SW 1271 (cell line): ENCODE measurements at places on chromosomes 2 and 18.

GRCh38 chr2:231955758-231956472 lies 5.6 kb upstream of the DIS3L2 start:
- DNase-seq = no peak

- no peak for DNase-seq
Measured at GRCh38 chr18:57544936-57545660, 41.4 kb downstream of the FECH start.

DNA sequence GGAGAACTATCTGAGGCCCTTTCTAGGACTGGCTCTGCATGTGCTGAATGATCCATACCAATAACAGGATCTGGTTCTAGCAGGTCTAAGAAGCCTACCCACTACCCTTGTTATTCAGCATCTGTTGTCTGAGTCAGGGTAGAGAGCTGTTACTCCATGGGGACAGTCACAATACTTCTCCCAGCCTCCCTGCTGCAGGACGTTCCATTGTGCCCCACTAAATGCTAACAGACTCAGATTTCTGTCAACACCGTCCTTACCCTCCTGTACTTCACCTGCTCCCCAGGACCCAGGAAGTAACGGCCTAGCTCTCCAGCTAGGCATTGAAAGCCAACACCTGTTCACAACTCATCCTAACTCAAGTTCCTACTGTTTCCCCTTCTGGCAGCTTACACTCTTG lies 719.7 kb upstream of the ID2 start:
- DNase-seq = no peak

DNA sequence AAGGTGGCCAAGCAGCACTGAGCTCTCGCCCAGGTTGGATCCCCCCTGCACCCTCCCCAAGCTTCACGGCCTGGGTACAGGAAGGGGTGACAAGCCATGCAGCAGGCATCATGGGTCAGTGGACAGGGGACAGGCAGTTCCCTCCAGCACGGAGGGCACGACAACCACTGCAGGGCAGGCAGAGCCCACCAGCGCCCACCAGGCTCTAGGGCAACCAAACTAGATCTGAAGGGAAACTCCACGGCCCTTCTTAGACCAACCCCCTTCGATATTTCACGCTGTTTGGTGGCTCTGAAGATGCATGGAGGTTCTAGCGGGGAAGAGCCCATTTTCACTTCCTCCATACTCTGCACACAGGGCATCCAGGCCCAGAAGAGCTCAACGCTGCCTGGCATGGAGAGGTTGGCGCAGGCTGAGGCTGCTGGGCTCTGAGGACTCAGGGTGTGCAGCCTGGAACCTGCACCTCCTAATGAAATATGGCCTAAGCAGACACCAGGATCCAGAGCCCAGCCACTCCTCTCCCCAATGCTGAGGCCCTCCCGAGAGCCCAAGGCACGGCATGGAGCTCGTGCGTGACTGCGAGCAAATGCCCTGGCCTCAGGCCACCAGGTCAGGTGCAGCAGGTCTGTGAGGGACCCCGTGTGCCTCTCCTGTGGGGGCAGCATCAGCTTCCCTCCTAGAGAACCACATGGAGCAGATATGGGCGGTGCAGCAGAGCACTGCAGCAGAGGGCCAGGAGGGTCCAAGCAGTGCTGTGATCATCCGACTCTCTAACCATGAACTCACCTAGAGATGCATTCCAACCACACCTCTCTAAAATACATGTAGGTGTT lies 8.7 kb upstream of the MTERF4 start:
- DNase-seq = no peak

GRCh38 chr2:104434318-104434792 lies 419.6 kb upstream of the POU3F3 start:
- DNase-seq = no peak

DNA sequence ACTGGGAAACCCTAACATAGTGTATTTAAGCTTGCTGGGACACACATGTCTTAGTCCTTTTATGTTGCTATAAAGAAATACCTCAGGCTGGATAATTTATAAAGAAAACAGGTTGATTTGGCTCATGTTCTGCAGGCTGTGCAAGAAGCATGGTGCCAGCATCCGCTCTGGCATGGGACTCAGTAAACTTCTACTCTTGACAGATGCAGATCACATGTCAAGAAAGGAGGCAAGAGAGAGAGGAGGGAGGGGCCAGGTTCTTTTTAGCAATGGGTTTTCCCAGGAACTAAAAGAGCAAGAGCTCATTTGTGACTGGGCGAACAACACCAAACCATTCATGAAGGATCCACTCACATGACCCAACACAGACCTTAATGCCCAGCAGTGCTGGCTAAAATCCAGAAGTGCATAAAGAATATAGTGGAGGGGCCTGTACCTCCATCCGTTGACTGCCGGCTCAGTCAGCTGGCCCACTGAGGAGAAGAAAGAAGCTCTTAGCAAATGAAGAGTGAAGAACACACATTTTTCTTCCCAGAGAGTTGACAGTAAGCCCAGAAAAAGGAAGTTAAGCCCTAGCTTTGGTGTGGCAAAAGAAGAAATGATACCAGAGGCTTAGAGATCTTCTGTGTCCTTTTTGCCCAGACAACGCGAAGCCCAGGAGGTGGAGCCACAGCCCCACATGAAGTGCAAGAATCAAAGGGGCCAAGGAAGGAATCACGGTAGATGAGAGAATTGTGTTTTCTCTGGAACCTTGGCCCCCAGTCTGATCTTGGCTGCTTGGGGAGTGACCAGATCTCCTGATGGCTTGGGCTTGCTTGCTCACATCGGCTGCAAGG lies 183.5 kb upstream of the FAM98A start:
- DNase-seq = no peak

DNA sequence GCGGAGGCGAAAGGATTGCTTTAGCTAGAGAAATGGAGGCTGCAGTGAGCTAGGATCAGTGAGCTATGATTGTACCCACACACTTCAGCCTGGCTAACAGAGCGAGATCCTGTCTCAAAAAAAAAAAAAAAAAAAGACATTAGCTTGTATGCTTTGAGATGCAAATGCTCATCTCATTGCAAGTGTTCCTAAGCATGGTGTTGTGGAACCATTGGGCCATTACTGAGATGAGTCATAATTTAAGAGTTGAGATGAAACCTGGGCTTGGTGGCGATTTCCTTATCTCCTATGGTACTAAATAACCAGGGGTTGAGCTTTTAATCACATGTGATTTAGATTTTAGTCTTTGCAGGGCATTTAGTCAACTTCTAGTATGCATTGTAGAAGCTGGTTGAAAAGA lies 2.2 kb downstream of the PLEKHA3 start:
- DNase-seq = no peak

- DNase-seq = no peak
Measured at GRCh38 chr18:34358923-34359322, 134.2 kb upstream of the NOL4 start.

DNA sequence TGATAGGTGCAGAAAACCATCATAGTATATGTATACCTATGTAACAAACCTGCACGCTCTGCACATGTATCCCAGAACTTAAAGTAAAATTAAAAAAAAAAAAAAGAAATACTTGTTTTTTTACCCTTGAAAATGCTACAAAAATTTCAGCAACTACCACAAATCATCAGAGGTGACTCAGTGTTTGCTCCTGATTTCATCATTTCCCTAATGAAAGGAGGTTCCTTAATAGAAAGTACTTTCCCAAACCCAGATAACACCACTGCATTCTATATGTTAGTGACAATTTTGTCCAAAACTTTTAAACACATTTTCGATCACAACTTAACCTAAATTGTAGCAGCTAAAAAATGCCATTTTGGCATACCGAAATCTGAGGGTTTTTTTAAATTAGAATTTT lies 163.3 kb downstream of the SLC39A10 start:
- DNase-seq = no peak

GRCh38 chr2:172516299-172516698 lies 39.6 kb upstream of the PDK1 start:
- no peak for DNase-seq

DNA sequence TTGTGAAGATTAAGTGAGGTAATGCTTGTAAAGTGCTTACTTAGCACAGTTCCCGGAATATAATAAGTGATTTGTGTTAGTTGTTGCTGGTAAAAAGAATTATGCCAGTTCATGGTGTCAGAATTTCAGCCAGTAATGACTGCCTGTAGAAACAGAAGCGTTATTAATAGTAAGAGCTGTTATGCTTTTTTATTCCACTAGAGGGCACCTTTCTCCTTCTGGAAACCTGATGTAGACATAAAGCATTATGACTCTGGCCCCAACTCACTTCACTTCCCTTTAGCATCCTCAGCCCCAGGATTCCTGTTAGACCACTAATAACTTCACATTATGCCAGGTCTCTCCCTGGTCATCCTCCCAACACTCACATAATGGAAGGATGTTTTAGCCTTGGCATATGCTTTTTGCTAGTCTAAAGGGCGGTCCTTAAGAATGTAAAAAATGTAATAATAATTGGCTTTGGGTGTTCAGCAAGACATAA lies 34.9 kb downstream of the C18orf54 start:
- DNase-seq = peak; percentile 9

DNA sequence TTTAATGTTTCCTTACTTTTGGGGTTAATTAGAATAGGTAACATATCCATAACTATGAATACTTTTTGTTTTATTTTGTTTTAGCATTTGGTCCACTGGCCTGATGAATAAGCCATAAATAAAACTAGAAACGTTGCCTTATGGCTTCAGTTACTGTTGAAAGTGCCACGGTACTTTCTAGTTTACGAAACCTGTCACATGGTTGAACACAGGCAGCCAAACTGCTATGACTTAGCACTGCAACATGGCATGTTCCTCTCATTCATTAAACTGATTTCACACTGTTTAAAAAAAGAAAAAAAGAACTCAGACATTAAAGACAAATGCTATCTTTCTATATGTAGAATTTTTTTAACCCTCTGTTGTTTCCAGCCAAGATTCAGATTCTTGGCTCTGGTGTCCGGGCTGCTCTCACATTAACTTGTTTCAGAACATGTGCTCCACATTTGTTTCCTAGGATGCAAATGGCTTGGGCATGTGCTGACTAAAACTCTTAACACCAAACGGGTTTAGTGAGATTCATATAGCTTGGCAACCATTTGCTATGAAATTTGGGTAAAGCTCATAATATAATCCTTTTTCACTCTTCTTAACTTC lies 323.9 kb upstream of the RND3 start:
- DNase-seq = no peak

GRCh38 chr2:147438882-147439281 lies 405.9 kb upstream of the ACVR2A start:
- DNase-seq = no peak

- no peak for DNase-seq
Measured at GRCh38 chr2:162282765-162283425, 35.6 kb downstream of the IFIH1 start.

DNA sequence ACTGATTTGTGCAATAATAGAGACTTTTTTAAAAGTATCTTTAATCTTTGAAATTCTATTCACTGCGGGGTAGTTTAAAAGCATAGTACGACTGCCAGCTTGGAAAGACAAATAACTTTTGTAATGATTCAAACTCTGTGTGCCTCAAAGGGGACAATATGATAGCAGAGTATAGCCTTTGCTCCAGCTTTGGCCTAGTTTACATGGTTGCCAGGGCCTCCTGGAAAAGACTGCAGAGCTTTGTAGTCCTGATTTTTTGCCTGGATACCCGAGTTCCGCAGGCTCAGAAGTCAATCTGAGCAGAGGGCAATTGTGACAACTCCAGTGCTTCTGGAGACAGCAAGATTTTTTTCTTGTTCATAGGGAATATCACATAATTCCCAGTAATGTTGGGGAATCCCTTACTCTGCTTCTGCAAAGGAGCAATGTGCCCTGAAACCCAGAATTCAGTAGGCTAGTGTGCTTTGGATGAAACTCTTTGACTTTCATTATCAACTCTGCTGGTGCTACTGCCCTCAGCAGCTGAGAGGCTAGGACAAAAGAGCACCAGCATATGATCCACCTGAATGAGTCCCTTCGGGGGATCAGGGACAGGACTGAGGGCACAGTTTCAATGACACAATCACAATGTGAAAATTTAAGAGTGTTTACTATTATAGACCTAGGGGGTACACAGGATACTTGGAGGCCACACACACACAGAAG lies 768.1 kb downstream of the TMEM182 start:
- no peak for DNase-seq

DNA sequence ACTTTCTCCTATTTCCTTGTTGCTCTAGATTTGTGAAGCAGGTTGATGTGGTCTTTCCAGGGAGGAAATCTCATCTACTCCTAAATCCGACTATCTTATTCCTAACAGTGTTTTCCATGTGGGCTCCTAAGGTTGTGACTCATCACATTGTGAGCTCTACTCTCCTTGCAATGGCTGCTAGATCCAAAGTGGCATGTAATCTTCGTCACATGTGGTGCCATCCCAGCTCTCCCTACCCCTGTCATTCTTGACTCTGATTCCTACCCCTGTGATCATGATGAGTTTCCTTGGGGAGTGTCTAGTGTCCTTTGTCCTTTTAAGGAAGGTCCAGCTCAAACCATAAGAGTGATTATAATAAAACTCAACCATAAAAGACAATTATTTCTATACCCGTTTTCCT lies 47.3 kb upstream of the GULP1 start:
- DNase-seq = no peak

DNA sequence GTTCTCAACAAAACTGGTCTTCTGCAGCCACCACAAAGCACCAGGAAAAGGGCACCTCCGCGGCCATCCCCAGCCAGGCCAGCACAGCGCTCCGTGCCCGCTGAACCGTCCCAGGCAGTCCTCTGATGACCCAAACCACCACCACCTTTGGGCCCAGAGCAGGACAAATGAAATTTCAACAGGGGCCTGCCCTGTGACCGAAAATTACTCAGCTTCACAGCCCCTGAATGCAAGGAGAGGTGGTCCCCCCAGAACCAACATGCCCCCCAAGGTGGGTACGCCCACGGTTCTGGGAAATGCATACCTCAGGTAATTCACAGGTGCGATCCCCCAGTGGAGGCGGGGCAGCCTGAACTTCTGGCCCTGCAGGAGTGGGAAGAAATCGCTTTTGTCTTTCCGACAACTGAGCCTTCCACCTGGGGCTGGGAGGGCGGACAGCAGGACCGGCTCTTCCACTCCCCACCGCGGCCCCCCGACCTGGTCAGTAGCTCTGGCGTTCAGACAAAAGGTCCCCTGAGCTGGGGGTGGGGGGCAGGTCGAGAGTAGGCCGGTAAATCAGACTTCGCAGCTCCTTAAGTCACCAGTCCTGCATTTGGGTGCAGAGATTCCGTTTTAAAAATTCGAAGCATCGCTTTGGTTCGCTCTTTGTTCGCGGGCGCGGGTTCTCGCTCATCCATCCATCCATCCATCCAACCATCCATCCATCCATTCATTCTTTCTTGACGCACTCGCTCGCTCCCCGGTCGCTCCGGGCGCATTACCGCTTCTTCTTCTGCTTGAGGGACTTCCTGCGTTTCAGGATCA lies 1.4 kb downstream of the ARL4C start:
- no peak for DNase-seq

GRCh38 chr18:3625742-3626091 lies 175.7 kb downstream of the TGIF1 start:
- DNase-seq = no peak
